ENCODE measurements at places on chromosomes 2 and 18.

- DNase-seq = no peak
Measured at GRCh38 chr2:62741127-62741526, 35.6 kb downstream of the EHBP1 start.

- DNase-seq = no peak
Measured at GRCh38 chr2:30631051-30631671, 176.1 kb downstream of the CAPN13 start.

- no peak for DNase-seq
Measured at GRCh38 chr2:45941531-45942236, 290.2 kb downstream of the PRKCE start.

DNA sequence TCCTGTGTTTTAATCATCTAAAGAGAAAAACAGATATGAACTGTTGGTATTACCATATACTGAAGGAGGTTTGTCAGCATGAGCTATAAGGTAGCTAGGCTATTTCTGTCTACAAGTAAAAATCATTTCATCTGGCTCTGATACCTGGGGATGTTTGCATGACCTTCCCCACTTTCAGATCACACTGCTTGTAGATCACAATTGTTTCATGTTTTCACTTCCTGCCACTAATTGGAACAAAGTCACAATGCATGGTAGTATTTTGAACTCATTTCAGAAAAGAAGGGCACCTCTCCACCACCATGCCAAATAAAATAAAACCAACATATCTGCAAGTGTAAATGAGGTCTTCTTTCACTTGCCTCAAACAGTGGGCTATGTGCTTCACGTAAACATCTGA is 37.8 kb downstream of the NYAP2 start:
- no peak for DNase-seq

DNA sequence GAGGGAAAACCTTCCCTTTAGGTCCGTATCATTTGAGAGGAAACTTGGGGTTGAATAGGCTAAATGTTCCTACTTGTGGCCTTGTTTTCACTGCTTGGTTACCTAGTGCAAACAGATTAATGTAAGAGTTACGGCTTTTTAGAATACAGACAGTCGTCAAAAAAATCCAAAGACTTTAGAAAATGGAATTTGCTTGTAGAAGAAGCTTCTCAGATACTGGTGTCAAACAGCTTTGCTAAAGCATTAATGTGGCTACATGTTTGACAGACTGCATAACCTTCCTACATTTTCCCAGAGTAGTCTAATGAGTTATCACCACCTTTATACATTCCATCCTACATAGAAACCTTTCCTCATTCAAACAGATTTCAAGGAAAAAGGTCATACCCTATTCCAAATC is 114.6 kb downstream of the FMNL2 start:
- DNase-seq = no peak

DNA sequence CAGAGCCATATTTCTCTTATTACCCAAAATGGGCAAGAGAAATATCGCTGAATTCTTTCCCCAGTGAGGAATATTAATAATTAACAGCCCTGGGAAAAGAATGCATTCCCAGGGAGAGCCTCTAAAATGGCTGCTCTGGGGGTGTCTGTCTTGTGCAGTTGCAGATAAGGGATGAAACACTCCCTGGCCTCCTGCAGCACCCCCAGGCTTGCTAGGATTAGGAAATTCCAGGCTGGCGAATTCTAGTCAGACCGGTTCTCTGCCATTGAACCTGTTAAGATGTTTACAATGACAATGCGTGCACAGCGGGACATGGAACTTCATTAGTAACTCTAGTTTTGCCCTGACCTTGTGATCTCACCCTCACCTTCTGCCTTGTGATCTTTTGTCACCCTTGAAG is 24.5 kb downstream of the MRPL30 start:
- DNase-seq = no peak

GRCh38 chr2:66534461-66534860 is 99.5 kb downstream of the MEIS1 start:
- DNase-seq = no peak

DNA sequence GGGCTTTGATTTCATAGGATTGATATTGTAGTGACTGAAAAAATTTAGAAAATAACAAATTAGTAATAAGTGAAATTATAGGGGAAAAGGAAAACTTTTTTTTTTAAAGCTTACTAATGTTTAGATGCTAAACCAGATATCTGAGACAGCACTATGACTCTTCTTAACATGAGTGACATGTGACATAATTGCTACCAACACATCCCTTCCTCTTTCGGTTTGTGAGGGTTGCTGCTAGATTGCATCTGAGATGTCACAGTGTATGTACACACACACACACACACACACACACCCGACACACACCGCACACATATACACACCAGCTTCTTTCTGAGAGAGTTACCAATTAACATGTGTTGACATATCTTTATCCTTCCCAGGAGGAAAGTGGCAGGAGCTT is 18.0 kb downstream of the RAPGEF4 start:
- no peak for DNase-seq

GRCh38 chr2:1922402-1923025 is 178.2 kb upstream of the PXDN start:
- no peak for DNase-seq

DNA sequence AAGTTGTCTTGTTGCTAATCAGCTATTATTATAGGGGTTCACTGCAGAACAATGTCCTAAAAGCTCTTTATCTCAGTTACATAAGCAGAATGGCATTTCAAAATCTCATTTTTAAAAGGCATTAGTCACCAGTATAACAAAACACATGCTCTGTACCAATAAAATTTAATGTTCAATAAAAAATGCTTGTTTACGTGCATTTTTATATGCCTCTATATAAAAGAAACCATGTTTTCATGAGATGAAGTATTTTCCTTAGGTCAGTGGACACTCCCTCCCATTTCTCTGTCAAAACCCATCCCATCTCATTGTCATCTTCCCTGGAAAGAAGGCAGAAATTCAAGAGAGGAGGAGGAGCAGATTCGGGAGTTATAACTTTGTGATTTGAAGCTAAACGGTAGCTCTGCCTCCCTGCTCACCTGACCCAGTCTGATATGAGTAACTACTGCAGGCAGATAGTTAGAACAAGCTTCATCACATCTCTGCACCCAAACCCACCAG is 231.9 kb upstream of the SIX2 start:
- no peak for DNase-seq

- no peak for DNase-seq
Measured at GRCh38 chr2:234716271-234716670, 219.4 kb upstream of the ARL4C start.
